ENCODE measurements at places on chromosomes 12 and 14.

DNA sequence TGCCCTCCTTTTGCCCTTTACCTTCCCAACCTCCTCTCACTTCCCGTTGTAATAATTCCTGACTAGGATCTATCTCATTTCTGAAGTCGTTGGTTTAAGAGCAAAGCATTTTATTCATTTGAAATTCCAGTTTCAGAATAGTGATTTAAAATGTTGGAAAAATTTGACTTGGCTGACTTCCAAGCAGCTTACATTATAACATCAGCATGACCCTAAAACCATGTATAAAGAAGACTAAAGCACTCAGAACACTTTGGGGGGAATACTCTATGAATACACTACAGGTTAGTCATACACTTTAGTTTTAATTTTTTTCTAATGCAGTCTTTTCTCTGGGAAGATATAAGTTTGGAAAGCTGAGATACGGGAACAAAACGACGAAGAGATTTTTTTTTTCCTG, 161.1 kb downstream of the BTG1 start:
- DNase-seq: no peak

- no peak for DNase-seq
Observed at GRCh38 chr12:104058802-104059201, 5.5 kb upstream of the HCFC2 start.

DNA sequence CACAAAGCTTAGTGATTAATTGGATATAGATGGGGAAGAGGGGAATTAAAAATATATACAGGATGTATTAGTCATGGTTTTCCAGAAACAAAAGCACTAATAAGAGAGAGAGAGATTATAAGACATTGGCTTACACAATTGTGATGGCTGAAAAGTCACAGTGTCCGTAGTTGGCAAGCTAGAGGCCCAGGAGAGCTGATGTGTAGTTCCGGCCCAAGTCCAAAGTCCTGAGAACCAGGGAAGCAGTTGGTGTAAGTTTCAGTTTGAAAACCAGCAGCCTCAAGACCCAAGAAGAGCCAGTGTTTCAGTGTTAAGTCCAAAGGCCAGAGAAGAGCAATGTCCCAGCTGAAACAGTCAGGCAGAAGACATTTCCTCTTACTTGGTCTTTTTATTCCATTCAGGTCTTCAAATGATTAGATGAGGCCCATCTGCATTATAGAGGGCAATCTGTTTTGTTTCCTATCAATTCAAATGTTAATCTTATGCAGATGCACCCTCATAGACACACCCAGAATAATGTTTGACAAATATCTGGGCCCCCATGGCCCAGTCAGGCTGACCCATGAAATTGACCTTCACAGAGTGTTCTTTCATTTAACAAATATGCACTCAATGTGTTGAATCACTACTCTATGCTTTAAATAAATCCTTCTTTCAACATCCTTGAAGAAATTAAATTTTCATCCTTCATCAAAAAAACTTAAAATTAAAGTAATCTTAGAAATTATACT, 67.2 kb upstream of the DIO2 start:
- DNase-seq: no peak

GRCh38 chr14:39212034-39212433, 21.7 kb upstream of the MIA2 start:
- DNase-seq: no peak

DNA sequence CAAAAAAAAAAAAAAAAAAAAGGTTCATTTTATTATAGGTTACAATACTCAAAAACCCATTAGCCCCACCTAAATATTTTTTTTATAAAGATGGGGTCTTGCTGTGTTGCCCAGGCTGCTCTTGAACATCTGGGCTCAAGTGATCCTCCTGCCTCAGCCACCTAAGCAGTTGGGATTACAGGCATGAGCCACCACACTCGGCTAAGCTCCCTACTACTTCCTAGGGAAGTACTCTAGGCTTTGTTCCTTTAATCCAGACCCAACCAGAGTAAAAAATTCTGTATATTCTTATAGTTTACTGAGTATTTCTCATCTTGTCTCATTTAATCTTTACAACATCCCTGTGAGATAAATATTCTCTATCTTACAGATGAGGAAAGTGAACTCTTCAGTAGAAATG, 50.7 kb downstream of the RBMS2 start:
- peak; percentile 37 for DNase-seq

- DNase-seq: peak; percentile 66
Observed at GRCh38 chr12:124191024-124191359, 103.9 kb upstream of the RFLNA start.

DNA sequence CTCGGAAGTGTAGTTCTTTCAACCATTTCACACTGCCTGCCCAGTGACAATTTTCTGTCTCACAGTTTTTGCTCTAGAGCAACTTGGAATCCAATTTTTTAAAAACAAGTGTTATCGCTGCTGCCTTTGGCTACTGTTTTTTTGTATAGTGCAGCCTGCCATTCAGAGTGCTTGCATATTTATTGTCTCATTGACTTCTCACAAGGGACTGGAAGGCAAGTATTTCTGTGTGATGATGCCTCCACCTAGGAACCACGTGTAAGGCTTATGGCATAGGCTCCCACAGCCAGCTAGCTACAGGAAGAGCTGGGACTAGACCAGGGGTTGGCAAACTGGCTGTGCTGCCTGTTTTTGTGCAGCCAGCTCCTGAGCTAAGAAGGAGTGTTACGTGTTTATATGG, 903 bp downstream of the PARPBP start:
- DNase-seq: peak; percentile 60

DNA sequence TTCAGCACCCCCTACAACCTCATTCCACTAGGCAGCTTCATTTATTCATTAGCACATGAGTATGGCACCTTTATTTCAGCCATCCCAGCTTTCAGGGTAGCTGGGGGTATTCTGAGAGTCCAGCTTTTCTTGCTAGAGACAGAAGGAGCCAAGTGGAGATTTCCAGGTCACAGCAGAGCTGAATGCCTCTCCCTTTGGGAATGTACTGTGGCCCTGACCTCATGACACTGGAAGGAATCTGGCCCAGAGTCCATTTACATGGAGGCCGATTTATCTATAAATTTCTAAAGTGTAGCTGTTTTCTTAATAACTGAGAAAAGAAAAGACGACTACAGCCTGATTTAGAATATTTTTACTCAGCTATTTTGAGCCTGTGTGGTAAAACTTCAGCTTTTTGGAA, 47.2 kb upstream of the JDP2 start:
- DNase-seq: no peak

Data from NCI-H82 (cell line).